Muscle of leg (tissue), 16 donors: ENCODE measurements at places on chromosomes 12 and 14.

- DNase-seq: peak; percentile 48
- peaks cover 23% of the 10 kb centered on the region for H3K4me1 ChIP-seq
- no peak within 1 kb of the TSS for H3K27ac ChIP-seq
- peak within 1 kb of the TSS; percentile 32 for H3K4me3 ChIP-seq
- H3K36me3 ChIP-seq: no peaks in the 10 kb centered on the region
These were observed at the start of gene ZDHHC22 for GRCh38 chr14:77141214-77142004. Gene ZDHHC22, minus strand, starts transcription at chr14:77141791. Its CDS starts 2,053 bp downstream, at chr14:77139738.

DNA sequence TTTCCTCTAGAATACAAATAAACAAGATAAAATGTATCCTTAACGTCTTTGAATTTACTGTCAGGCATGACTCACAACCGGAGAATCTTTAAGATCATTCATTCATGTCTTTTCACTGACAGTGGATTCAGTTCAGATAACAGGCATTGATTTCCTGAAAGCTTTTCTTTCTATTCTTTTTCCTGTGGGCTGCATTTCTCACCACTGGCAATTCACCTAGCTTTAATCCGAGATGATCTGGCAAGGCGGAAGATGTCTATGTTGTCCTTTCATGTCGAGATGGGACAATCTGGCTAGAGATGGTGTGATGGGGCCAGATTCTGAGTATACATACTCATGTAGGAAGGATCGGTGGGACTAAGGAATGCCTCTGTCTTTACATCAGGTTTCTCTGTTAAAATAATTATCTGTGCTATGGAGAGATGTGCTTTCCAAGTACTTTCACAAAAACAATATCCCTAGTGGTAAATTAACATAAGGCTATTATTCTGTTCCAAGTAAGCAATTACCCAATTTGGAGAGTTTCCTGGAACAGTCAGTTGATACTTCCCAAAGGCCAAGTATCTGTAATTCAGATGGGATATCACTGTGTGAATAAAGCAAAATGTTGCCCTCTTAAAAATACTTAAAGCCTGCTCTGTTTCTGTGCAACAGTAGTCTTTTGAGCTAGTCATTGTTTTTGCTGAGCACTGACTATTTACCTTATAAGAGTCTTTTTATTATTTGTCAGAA is 17.8 kb downstream of the ACSS3 start:
- H3K27me3 ChIP-seq: no peaks in the 10 kb centered on the region
- H3K36me3 ChIP-seq: no peaks in the 10 kb centered on the region
- H3K27ac ChIP-seq: peak overlapping the region; percentile 47
- no peak overlapping the region for H3K4me3 ChIP-seq
- H3K4me1 ChIP-seq: no peaks in the 10 kb centered on the region

DNA sequence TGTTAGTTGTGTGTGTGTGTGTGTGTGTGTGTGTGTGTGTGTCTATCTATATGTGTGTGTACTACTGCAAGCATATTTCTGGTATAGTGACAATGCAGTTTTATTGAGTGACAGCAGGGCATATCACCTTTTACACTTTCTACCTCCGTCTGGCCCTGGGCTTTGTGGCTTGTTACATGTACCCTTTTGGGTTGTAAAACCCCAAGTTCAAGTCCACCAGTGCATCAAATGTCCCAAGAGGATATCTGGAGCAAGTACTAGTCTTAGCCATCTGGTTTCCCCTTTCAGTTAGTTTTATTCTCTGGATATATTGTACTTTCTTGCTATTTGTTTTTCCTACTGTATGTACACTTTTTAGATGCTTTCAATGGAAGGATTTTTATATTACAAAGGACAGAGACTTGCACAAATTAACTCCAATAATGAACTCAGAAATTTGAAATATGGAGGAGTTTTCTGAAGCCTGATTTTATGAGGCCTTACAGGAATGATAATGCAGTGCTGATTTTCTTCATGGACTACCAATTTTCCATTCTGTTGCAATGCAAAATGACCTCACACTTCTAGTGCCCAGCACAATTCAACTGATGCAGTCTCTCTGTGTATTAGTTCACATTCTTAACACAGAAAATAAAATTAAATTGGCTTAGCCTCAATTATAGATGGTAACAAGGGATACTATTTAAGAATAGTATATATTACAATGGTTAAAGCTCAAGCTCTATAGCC is 29.1 kb downstream of the SLC16A7 start:
- DNase-seq: no peak
- no peaks in the 10 kb centered on the region for H3K36me3 ChIP-seq
- no peak overlapping the region for H3K4me3 ChIP-seq
- H3K27me3 ChIP-seq: no peaks in the 10 kb centered on the region

GRCh38 chr14:54129850-54130640 is 173.4 kb upstream of the BMP4 start:
- no peaks in the 10 kb centered on the region for H3K36me3 ChIP-seq
- H3K4me1 ChIP-seq: no peaks in the 10 kb centered on the region
- no peak overlapping the region for H3K27ac ChIP-seq
- no peak for DNase-seq
- no peak overlapping the region for H3K4me3 ChIP-seq

GRCh38 chr12:108727161-108727560 is 4.2 kb downstream of the CORO1C start:
- H3K36me3 ChIP-seq: no peaks in the 10 kb centered on the region

- DNase-seq: peak; percentile 74
- peaks cover 4% of the 10 kb centered on the region for H3K36me3 ChIP-seq
- no peak overlapping the region for H3K27ac ChIP-seq
- no peaks in the 10 kb centered on the region for H3K27me3 ChIP-seq
These were observed 93.9 kb upstream of the OVCH1 start for GRCh38 chr12:29591140-29592020.

DNA sequence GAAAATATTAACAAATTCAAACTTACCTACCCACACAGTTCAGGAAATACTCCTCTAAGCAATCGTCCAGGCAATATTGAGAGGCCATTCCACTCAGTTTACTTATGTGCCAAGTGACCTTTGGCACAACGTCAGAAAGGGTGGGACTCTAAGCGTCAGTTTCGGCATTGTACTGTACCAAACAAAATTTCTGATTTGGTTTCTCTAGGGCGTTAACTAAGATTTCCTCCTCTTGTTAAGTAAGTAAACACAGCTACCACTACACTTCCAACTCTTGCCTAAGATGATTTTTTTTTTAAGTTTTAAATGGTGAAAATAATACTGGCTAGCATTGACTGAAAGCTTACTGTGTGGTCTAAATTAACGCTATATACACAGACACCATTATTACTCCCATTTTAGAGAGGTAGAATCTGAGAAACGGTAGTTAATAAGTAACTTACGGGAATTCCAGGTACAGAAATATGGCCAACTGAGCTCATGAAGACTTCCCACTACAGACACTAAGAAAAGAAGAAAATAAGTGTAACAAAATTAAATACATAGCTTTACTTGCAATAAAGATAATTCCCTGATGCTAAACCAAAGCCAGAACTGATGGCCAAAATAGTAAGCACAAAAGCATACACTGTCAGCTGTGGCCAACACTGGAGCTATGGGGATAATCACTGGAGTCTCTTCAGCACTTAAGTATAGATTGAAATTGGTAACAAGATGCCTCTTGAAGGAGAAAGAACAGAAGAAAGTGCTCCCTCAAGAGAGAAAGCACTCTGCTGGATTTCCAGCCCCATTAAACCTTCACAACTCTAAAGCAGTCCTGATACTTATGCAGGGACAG is 76.1 kb downstream of the EPS8 start:
- H3K36me3 ChIP-seq: no peaks in the 10 kb centered on the region
- H3K4me1 ChIP-seq: peaks cover 2% of the 10 kb centered on the region
- DNase-seq: peak; percentile 83
- no peaks in the 10 kb centered on the region for H3K27me3 ChIP-seq
- no peak overlapping the region for H3K4me3 ChIP-seq

DNA sequence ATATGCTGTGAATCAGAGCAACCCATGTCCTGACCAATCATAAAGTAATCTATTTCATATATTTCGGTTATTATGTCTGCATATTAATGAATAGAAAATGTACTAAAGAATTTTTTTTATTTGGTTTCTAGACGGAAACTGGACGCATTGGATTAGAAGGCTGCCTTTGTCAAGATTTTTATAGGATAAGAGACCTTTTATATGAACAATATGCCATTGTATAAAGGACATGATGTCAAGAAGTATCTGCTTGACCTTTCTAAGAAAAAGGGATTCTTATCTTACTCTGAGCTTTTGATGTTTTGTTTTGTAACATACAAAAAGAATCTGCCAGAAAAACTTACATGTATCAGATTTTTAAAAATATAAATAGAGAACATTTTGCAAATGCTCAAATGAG is 39.8 kb downstream of the CPSF2 start:
- H3K36me3 ChIP-seq: peaks cover 38% of the 10 kb centered on the region
- H3K27me3 ChIP-seq: no peaks in the 10 kb centered on the region
- DNase-seq: no peak
- no peaks in the 10 kb centered on the region for H3K4me1 ChIP-seq
- no peak overlapping the region for H3K27ac ChIP-seq
- no peak overlapping the region for H3K4me3 ChIP-seq
